SIG-M5 (cell line): ENCODE measurements at places on chromosomes 13 and 19.

- DNase-seq = no peak
These were observed 38.7 kb downstream of the CYP4F2 start for GRCh38 chr19:15859187-15859586.

GRCh38 chr19:15587663-15588062 is 27.4 kb upstream of the CYP4F8 start:
- DNase-seq = no peak

DNA sequence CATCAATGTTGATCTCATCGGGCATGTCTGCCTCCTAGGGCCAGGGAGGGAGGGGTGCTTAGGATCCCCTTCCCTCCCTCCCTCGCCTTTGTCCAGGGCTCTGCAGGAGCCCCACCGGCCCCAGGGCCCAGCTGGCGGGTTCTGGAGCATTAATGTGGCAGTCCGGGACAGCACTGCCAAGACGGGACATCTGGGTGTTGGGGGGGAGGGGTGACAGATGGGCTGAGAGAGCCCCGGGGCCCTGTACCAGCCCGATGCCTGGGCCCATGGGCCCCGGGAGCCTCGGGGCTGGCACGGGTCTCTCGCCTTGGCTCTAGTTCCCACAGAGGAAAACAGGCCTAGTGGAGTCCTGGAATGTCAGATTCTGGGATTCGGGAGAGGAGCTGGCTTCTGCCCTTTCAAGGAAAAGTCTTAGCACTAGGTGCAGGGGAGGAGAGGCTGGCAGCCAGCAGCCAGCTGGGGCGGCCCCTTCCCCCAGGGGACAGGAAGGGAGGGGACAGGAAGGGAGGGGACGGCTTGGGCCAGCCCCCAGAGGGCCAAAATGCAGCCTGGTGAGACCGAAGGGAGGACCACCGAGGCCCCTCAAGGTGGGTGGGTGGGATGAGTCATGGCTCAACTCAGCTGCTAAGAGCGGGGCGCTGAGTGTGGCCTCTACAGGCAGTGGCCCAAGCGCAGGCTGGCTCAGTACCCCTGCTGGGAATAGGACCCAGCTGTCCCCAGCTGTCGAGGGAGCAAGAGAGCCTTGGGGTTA is 3.1 kb downstream of the PPP1R14A start:
- DNase-seq = no peak

GRCh38 chr19:16327501-16327900 is 2.9 kb downstream of the KLF2 start:
- no peak for DNase-seq

DNA sequence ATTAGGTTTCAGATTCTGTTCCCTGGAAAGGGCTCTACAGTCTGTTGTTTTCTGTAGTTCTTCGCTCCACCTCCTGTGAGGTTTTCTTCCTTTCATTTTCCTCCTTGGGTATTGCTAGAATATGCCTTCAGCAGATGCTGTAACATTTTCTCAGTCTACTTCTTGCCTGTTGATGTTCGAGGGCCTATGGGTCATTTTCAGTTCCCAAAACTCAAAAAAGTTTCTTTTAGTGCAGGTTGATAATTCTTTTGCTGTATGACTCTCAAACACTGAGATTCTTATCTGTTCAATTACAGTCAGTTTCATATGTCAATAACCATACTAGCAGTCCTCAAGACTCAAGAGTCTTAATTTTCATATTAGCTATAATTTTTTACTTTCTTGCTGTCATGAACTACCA is 268.3 kb downstream of the RFC3 start:
- DNase-seq = no peak

- DNase-seq = no peak
These were observed 207.8 kb downstream of the RFC3 start for GRCh38 chr13:34025746-34026145.

GRCh38 chr13:55652657-55653056 is 1488.1 kb upstream of the PRR20A start:
- DNase-seq = no peak

DNA sequence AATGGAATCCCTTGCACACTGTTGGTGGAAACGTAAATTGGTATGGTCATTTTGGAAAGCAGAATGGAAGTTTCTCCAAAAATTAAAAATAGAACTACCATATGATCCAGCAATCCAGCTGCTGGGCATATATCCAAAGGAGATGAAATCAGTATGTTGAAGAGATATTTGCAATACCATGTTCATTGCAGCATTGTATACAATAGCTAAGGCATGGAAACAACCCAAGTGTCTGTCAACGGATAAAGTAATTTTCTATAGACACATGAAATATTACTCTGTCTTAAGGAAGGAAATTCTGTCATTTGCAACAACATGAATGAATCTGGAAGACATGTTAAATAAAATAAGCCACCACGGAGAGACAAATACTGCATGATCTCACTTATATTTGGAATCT is 124.7 kb downstream of the GPC5 start:
- DNase-seq = no peak
